NB4 (cell line): ENCODE measurements at places on chromosomes 5 and 9.

DNA sequence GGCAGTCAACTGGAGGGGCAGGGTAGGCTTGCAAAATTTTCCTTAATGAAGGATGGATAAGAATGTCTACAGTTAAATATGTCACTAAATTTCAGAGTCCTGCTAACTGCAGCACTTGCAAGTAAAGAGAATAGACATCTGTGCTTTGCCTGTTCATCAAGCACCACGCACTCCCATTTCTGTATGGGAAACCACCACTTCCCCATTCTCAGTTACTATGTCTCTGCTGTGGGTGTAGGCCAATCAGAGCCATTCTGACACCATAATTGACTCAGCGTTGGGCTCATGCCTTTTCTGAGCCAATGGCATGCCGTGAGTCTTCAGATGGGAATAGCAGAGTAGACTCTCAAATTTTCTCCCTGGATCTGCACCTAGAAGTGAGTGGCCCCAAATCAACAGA, 247.5 kb downstream of the GABRB2 start:
- DNase-seq, result peak; percentile 18

DNA sequence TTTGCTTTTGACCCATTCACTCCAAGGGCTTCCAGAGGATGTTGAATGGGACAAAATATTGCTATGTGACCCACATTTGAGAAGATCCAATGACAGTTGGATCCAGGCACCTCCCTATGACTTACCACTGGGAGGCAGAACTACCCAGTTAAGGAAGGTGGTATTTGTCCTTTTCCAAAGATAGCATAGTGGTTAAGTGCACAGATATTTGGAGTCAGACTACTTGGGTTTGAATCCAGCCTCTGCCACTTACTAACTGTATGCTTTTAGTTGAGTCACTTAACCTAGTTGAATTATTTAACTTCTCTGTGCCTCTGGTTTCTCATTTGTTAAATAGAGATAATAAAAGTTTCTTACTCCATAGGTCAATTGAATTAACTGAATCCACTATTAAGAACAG, 74.5 kb upstream of the PALM2AKAP2 start:
- DNase-seq, result peak; percentile 2

GRCh38 chr5:141879941-141880738, 1.9 kb upstream of the PCDH1 start:
- DNase-seq, result no peak

DNA sequence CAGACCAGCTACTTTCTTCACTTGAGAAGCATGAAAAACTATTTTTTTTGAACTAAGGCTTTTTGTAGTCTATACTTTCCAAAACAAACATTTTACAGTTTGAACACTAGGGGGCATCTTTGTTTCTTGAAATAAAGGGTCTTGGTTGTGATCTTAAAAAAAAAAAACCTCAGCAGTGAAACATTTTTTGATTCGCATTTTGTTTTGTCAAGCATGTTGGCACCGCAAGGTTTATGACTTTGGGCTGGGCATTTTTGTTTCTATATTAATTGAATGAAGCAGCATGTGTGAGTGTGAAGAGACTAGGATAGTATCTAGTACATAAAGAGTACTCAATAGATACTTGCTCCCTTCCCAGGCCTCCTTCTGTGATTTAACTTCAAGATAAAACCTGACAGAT, 31.6 kb upstream of the ACOT12 start:
- peak; percentile 49 for DNase-seq

DNA sequence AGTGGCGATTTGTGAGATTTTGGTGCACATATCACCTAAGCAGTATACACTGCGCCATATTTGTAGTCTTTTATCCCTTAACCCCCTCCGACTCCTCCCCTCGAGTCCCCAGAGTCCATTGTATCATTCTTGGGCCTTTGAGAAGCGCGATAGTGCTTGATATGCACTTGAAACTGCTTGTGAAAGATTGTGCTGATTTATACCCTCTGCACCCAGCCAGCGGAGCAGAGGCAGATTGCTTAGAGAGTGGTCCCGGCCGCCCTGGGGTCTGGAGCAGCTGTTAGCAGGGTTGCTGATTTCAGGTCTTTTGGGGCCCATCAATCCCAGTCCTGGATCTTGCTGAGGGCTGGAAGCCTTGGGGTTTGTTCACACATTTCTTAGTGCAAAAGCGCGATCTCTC, 13.0 kb upstream of the FAM240B start:
- DNase-seq, result no peak

- DNase-seq, result no peak
Measured at GRCh38 chr9:89277454-89277853, 33.5 kb upstream of the CKS2 start.

DNA sequence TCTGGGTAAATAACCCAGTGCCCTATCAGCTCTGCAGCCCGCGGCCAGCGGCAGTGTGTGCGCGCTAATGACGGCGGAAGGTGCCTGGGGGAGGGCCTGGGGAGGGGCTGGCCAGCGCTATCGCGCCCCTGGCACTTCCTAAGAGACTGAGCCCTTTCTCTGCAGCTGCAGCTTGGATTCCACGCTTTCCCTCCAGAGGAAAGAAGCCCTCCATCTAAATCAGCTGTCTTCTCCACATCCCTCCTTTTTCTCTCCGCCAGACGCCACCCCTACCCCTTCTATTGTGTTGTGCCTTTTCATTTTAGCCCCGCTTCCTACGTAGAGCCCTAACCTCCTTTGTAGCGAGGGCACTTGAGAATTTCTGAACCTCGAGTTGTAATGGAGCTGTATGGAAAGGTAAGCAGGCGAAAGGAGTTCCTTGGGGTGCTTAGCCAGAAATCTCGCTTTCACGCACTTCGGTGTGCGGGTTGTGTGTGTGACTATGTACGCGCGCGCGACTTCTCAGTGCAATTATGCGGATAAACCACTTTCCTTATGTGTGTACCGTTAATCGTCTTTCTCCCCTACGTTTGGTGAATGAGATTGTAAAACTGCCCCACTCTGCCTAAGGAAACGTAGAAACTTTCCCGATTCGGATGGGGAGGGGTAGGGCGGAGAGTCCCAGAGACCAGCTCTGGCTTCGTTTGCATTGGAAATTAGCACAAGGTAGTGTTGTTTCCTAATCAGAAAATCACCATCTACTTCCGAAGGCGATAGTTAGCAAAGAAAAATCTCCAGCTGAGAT, 664 bp upstream of the RAB3C start:
- DNase-seq, result peak; percentile 79

DNA sequence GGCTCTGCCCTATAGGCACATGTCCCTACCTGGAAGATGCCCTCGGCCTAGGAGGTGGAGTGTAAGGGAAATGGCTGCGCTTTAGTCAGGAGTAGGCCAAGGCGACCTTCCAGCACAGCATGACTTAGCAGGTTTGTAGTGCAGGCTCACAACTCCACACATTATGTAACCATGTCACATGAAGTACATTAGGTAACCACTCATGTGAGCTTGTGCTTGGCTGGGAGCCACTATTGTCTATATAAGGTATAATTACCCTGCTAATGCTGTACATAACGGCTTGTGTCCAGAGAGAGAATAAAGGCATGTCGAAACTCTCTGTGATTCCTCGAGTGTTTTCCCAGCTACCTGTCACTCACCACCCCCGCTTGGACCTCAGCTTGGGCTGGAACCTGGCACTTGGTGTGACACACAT, 74.9 kb downstream of the CAMK4 start:
- no peak for DNase-seq

- DNase-seq, result no peak
Measured at GRCh38 chr9:128008171-128008570, 27.4 kb upstream of the EEIG1 start.

- peak; percentile 70 for DNase-seq
Measured at GRCh38 chr9:85716031-85716877, 25.5 kb downstream of the AGTPBP1 start.

DNA sequence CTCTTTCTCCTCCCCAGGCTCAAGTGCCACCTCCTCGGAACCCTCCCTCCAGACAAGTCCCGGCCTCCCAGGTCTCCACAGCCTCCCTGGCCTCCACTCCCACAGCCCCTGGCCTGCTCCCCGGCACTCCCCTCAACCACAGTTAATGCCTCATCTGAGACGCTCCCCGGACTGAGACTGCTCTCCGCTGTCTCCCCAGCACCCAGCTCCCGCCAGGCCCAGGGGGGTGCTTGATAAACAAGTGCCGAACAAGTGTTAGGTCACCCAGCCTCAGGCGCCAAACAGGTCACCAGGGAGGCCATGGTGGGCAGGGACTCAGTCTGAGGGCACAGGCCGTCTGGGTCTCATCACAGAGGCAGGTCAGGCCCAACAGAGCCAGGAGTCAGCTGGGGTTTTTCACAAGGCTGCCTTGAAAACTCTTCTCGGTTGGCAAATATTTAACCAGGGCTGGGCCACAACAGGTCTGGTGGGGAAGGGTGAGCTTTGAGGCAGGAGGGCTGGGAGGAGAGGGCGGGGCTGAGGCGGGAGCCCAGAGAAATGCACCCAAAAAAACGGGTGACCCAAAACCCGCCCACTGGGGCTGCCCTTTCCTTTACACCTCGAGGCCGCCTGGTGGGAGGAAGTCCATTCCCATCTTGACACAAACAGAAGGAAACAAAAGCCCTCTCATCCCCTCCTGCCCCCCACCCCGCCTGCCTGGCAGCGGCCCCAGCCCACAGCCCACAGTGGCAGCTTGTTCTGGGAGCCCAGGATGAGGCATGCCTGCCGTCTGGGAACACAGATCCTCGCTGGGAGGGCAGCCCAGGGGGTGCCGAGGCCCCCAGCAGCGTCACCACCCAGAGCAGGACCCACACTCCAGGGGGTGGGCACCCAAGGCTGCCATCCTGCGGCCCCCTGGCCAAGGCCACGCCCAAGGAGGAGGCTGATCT, 66.6 kb upstream of the STXBP1 start:
- DNase-seq, result no peak

DNA sequence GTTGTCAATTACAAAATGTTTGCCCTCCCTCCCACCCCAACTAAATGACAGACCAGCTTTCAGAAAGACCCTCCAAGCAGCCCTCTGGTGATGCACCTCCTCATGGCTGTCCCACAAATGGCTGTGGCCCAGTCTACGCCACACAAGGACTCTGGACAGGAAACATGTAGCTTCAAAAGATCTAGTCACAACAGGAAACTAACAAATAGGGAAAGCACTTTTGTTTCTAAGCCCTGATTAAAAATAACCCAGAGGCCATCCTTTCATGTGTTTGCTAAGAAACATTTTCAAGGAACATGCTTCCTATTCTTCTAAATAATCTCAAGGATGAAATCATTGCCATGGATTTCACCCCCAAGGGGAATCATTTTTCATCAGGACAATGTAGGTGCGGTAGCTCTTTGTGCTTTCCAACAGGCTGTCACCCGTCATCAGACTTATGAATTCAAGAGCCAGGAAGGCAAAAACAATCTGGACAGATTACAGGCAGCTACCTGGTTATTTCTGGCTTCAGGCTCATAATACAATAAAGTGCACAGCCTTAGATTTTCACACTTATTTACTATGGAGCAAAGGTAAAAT, 20.1 kb downstream of the PCSK1 start:
- DNase-seq, result no peak

DNA sequence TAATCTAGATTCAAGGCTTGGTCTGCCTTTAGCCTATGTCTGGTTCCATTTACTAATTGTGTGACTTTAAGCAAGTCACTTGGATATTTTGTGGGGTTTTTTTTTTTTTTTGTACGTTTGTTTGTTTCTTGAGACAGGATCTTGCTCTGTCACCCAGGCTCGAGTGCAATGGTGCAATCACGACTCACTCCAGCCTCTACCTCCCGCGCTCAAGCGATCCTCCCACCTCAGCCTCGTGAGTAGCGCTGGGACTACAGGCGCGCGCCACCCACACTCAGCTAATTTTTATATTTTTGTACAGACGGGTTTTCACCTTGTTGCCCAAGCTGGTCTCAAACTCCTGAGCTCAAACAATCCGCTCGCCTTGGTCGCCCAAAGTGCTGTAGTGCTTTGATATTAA, 1.1 kb upstream of the PFDN1 start:
- peak; percentile 61 for DNase-seq

GRCh38 chr5:145218019-145218418, 617.1 kb downstream of the PRELID2 start:
- no peak for DNase-seq

- DNase-seq, result no peak
Measured at GRCh38 chr9:85508616-85509015, 233.1 kb downstream of the AGTPBP1 start.

DNA sequence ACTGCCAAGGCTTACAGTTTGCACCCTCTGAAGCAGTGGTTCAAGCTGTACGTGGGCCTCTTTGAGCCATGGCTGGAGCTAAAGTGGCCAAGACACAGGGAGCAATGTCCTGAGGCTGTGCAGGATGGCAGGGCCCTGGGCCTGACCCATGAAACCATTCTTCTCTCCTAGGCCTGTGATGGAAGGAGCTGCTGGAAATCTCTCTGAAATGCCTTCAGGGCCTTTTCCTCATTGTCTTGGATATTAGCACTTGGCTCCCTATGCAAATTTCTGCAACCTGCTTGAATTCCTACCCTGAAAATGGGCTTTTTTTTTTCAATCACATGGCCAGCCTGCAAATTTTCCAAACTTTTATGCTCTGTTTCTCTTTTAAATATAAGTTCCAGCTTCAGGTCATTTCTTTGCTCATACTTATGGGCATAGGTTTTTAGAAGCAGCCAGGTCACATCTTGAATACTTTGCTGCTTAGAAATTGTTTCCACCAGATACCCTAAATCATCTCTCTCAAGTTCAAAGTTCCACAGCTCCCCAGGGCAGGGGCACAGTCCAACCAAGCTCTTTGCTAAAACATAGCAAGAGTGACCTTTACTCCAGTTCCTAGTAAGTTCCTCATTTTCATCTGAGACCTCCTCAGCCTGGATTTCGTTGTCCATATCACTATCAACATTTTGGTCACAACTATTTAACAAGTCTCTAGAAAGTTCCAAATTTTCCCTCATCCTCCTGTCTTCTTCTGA, 138.3 kb downstream of the OSTF1 start:
- no peak for DNase-seq

- no peak for DNase-seq
Measured at GRCh38 chr5:169626779-169627178, 10.3 kb upstream of the DOCK2 start.

GRCh38 chr5:1212881-1213280, 11.5 kb downstream of the SLC6A19 start:
- no peak for DNase-seq

GRCh38 chr5:170632985-170633234, 129.1 kb downstream of the KCNIP1 start:
- peak; percentile 63 for DNase-seq

DNA sequence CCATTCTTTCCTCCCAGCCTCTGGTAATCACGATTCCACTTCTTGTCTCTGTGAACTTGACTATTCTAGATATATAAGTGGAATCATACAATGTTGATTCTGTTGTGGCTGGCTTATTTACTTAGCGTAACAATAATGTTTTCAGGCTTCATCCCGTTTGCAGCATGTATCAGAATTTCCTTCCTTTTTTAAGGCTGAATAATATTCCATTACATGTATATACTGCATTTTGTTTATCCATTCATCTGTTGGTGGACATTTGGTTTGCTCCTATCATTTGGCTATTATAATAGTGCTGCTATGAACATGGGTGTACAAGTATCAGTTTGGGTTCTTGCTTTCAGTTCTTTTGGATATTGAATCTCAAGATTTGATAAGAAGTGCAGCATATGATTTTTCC, 239.7 kb upstream of the ZNF608 start:
- DNase-seq, result no peak

DNA sequence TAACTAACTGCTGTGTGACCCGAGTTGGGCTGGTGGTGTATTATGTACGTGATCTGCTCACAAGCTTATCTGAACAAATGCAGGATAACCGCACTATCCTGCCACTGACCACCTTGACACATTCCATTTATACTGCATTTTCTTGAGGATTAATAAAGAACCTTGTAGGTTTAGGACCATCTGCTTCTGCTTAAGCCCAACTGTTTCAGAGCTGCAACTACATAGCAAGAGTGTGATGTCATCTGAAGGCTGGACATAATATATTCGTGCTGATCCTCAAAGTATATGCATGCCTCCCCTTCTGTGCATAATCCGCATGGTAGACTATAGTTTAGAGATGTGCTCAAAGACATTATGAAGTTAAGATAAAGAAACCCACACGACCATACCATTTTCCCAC, 435.9 kb downstream of the BNC2 start:
- no peak for DNase-seq
